Astrocyte of the cerebellum (primary cell): ENCODE measurements at places on chromosomes 2 and 18.

- DNase-seq: no peak
These were observed 39.0 kb downstream of the GLI2 start for GRCh38 chr2:120774557-120775160.

GRCh38 chr18:49959176-49959575 lies 145.8 kb upstream of the ACAA2 start:
- no peak for DNase-seq

DNA sequence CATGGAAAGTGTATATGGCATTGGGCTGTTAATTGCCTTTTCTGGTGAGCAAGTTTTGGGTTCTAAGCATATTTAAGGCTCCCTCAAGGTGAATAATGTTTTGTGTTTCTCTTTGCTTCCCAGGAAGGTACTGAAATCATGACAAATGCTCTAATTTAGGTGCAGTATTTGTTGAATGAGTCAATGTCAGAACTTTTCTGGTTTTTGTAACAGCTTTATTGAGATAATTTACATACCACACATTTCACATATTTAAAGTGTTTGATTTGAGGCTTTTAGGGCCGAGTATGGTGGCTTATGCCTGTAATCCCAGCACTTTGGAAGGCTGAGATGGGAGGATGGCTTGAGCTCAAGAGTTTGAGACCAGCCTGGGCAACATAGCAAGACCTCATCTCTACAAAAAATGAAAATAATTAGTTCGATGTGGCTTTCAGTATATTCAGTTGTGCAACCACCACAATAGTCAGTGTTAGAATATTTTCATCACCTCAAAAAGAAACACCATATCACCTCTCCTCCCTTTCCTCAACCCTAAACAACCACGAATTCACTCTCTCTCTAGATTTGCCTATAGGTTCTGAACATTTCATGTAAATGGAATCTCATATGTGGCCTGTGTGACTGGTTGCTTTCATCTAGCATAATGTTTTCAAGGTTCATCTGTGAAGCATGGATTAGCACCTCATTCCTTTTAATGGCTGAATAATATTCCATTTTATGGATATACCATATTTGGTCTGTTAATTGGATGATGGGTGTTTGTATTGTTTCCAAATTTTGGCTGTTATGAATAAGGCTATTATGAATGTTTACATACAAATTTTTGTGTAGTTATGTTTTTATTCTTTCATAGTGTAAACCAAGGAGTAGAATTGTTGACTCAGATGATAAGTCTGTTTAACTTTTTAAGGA lies 54.9 kb downstream of the MGAT5 start:
- no peak for DNase-seq

DNA sequence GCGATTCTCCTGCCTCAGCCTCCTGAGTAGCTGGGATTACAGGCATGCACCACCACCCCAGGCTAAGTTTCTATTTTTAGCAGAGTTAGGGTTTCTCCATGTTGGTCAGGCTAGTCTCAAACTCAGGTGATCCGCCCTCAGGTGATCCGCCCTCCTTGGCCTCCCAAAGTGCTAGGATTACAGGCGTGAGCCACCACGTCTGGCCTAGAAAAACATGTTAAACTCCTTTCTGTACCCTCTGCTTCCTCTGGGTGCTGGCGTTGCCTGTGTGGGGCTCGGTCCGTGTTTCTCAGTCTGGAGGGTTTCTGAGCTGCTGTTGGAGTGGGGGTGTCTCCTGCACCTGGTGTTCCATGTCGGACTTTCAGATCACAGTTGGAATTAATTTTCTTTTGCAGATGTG lies 17.9 kb downstream of the LDLRAD4 start:
- no peak for DNase-seq

DNA sequence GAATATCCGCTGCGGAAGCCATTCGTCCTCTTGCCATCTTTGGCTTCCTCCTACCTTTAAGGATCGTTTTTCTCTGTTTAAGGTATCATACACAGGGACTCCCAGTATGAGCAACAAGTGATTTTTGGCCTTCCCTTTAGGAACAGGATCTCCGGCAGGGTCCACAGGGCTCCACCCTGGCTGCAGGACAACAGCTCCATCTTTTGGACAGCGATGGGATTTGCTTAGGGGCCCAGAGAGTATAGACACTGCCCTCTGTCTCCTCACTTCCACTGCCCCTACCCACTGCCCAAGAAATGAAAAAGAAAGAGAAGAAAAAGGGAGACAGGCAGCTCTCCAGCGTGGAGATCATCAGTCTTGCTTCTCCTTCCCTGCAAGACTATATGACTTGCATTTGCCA lies 224.5 kb downstream of the UXS1 start:
- no peak for DNase-seq

DNA sequence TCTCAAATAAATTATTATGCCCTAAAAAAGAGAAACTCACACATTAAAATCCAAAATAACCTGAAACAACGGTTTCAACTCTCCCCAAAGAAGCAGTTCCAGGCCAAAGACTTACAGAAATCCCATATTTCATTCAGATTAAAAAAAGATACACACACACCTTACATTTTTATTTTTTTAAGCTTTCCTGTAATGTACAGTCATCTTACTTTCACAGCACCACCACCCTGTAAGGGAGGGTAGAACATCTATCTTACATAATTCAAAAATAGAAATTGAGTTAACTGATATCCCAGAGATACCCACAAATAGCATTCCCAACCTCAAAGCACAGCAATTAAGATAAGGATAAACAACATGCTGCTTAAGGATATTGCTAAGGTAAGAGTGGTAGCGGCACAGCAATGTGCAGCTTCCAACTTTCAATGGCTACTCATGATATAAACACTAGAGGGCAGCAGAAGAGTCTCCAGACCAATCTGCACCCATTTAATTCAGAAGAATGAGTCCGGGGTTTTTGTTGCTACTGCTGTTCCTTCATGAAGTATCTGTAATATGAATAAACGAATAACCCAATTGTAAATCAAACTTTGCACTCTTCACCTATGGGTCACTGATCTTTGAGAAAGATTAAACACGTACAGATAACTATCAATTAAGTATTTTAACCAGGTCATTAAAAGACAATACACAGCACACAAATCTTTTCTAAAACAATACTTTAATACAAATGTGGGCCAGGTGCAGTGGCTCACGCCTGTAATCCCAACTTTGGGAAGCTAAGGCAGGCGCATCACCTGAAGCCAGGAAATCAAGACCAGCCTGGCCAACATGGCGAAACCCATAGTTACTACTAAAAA lies 11.3 kb downstream of the GFPT1 start:
- no peak for DNase-seq

- DNase-seq: no peak
These were observed 42.1 kb downstream of the RAPH1 start for GRCh38 chr2:203492965-203493364.

- no peak for DNase-seq
These were observed 628.6 kb downstream of the NR4A2 start for GRCh38 chr2:155703917-155704316.

- DNase-seq: no peak
These were observed 464.1 kb downstream of the TNS1 start for GRCh38 chr2:217538719-217539118.

- DNase-seq: no peak
These were observed 164.9 kb upstream of the AGAP1 start for GRCh38 chr2:235328991-235329390.

- no peak for DNase-seq
These were observed 4.3 kb upstream of the MAB21L4 start for GRCh38 chr2:240900141-240900860.

DNA sequence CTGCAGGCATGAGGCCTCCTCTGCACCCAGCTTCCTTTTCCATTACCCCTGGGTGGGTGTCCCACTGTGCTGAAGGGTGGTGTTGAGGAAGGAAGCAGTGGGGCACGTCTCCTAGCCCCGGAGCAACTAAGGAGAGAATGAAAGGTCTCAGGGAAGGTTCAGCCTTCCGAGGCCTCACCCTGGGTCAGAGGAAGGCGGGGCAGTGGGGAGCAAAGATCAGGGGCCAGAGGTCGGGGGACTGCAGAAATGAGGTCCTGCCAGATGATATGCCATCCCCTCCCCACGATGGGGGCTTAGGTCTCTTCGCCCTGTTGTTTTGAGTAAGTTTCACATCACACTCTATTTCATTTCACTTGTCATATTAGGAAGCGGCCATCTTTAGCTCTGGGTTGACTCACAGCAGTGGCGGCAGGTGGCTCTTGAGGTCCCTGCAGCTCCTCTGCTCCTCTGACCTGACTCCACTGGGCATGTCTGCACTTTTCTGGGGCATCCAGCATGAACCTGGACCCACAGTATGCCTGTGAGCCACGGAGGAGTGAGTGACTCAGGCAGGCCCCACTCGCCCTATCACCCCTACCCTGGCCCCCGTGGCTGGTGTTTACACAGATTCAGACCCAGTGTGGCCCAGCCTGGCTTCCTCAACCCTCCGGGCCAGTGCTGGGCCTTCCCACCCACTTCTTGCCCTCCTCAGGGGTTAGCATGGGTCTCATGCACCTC lies 153.7 kb upstream of the SMAD2 start:
- DNase-seq: no peak

DNA sequence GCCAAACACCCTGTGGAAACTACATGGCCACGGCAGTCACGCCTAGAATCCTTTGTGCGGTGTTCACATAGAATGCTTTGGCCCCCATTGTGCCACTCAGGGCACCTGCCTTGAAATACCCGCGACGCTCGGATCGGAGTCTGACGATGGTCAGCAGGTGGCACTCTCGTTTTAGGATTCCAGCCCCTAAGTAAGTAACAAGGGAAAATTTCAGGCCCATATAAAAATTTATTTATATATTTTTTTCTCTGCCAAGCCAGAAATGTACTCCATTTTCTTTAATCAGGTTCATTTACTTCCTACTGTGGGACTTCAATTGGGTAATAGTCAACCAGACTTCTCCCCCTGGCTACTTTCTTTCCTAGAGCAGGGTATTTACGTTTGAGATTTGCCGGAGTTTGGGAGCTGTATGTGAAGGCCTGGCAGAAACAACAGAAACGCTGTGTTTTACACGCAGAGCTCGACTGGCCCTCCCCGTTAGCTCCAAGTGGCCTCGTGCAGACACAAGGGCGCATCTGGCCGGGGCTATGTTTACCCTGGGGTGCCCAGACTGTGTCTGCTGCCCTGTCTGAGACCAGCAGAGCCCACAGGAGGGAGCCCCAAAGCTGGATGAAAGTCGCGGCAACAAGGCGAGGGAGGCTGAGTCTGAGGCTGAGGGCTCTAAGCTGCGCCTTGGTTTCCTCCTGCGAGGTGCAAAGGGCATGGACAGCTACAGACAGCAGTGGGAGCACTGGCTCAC lies 41.6 kb downstream of the LRRC30 start:
- DNase-seq: peak; percentile 62

DNA sequence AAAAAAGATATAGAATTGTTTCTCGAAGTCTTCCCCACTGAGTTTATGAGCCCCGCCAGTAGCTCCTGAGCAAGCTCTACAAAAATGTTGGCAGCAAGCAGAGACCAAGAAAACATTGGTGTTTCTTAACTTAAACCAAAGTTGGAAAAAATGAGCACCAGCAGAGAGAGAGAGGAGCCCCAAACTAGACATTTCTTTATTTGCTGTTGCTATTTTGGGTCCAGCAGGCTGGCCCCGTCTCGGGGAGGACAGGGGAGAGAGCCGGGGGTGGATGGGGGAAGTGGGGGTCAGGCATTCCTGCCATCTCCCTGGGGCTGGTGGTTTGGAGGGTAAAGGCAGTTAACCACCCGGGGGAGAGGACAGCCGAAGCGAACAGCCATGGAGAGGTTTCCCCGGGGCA lies 113.0 kb downstream of the DYSF start:
- no peak for DNase-seq

- no peak for DNase-seq
These were observed 139.7 kb downstream of the ATP9B start for GRCh38 chr18:79208906-79209305.

DNA sequence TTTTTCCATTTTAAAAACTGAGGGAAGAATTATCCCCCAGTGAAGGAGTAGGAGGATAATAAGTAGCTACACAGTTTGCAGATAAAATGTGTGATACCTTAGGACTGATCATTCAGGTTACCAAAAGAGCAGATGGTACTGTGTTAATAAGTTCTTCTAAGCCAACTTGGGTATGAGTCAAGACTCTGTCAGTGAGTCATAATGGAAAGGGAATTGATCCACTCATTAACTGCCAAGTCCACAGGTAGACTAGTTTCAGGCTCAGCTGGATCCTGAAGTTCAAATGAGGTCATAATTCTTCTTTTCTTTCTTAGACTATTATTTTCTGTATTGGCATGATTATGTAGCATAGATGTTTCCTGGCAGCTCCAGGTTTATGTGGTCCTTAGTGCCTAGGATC lies 142.4 kb upstream of the ALPP start:
- no peak for DNase-seq

DNA sequence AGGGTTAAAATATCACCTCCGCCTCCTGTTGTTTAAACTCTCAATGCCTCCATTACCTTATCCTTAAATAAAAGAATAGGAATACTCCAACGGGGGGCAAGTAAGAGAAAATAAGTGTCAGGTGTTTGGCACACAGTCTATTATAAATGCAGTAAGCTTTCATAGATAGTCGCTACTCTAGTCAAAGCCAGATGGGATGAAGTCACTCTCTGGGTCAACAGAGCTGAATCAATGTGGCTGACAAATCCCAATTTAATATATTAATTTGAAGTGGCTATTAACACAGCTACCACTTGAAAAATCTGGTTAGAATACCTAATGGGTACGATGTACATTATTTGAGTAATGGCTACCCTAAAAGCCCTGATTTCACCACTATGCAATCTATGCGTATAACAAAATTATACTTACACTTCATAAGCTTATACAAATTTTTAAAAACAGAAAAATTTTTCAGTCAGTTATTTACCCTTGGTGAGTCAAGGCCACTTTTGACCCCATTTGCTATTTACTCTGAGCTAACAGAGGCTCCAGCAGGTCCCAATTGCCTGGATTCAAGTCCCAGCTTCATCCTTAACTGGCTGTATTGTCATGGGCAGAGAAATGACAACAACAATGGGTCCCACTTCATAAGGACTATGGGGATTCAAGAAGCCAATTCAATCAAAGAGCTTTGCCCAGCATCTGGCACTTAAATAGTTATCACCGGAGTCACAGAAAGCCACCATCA lies 167.5 kb upstream of the PID1 start:
- DNase-seq: no peak

- no peak for DNase-seq
These were observed 30.6 kb upstream of the SLC1A4 start for GRCh38 chr2:64958556-64958955.
